ENCODE measurements at places on chromosomes 1 and 21. TPM values are rescaled to one million over a fixed set of nuclear protein-coding genes. Genes with fewer than 3 reads are reported as not detected.

RGSL1 gene
- not detected for total RNA-seq

ITLN1 gene
- total RNA-seq = not detected

C1orf198 gene
- total RNA-seq = 18.2 TPM

SPRR1A gene
- not detected for total RNA-seq

LCE1A gene
- total RNA-seq = not detected

RUSC1 gene
- 55.7 TPM for total RNA-seq

TEX38 gene
- not detected for total RNA-seq

KRTAP22-2 gene
- total RNA-seq = not detected

TTC39A gene
- 1.6 TPM for total RNA-seq

MAP1LC3C gene
- not detected for total RNA-seq

KANK4 gene
- 0.48 TPM for total RNA-seq

GSTM3 gene
- 28.1 TPM for total RNA-seq

RBM34 gene
- total RNA-seq = 78.1 TPM

PSRC1 gene
- 22.7 TPM for total RNA-seq

UBL4B gene
- not detected for total RNA-seq

CLCNKA gene
- 0.06 TPM for total RNA-seq

RGS13 gene
- total RNA-seq = not detected

RBP7 gene
- 5.8 TPM for total RNA-seq

PKLR gene
- total RNA-seq = not detected

TRIM58 gene
- not detected for total RNA-seq

C4BPB gene
- total RNA-seq = 0.92 TPM

OR2W3 gene
- not detected for total RNA-seq

HCN3 gene
- 5.8 TPM for total RNA-seq

DNAI4 gene
- total RNA-seq = 1.0 TPM

CFHR1 gene
- not detected for total RNA-seq

SIK1 gene
- total RNA-seq = 12.8 TPM

S100A12 gene
- not detected for total RNA-seq

FCER1A gene
- total RNA-seq = not detected

RORC gene
- total RNA-seq = not detected

E2F2 gene
- total RNA-seq = 2.6 TPM

Measured in A549 treated with CpdA at 1 μM for 4 hours (cell line).